ENCODE measurements at places on chromosomes 7 and 10. TPM values are rescaled to one million over a fixed set of nuclear protein-coding genes. Genes with fewer than 3 reads are reported as not detected.

DNA sequence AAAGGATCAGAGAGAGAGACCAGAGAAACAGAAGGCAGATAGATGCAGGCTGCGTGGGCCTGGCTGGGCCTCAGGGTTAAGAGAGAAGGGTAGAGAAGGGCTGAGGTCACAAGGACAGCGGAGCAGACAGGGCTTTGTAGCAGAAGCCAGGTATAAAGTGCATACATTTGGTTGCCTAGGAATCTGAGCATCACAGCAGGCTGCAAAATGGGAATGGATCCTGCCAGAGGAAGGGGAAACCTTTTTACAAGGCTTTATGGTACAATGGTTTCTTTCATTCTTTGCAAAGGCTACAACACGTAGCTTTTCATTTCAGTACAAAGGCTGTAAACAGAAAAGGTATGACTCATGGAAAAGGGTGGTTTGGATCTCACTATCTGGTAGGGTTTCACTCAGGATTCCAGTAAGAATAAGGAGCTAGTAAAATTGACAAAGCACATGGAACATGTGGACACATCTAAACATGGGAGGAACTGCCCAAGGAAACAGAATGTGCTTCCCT is 275.1 kb downstream of the DOCK4 start:
- no peak for DNase-seq
- H3K4me3 ChIP-seq = no peak overlapping the region
- H3K27ac ChIP-seq = peak overlapping the region; percentile 54
- no peaks in the 10 kb centered on the region for H3K27me3 ChIP-seq
- H3K4me1 ChIP-seq = no peaks in the 10 kb centered on the region
- H3K36me3 ChIP-seq = no peaks in the 10 kb centered on the region

- no peak for DNase-seq
- no peak overlapping the region for H3K27ac ChIP-seq
- H3K36me3 ChIP-seq = no peaks in the 10 kb centered on the region
- peaks cover 10% of the 10 kb centered on the region for H3K4me1 ChIP-seq
- peak overlapping the region; percentile 54 for H3K4me3 ChIP-seq
These were observed 37.3 kb downstream of the ZNF777 start for GRCh38 chr7:149423449-149424110.

DNA sequence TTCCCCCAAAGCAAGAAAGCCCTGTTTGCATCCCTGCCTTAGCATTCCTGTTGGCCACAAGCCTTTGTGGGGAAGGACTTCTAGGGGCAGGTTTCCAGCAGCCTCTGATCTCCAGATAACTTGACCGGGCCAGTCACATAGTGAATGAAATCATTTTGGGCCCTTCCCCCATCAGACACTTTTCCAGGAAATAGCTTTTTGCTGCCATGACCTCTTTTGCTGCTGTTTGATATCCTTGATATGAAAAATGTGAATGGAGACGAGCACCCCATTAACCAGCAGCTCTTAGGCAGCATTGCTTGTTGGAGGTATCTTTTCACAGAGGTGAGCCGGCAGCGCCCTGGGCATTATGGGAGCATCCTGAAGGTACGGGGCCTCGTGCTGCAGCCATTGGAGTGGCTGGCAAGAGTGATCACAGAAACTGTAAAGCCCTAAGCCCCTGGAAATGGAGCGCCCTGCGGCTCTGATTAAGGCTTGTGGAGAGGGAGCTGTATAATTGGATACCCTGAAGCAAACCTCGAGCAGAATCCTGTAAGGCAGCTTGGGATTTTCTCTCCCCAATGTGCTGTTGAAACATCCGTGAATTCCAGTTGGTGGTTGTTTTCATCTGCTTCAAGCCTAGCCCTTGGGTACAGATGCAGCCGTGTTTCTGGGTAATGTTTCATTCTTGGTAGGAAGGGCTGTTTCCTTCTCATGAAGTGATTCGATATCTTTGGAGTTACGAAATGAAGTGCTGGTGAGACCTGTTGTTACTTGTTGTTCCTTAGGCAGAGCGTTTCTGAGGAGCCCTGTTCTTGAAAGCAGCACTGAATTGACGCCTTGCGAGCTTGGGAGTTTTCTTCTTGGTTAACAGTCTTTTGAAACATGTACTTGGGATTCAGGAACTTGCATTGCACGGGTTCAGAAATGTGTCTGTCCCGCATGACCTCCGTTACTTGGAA is 179.0 kb downstream of the PTEN start:
- DNase-seq = no peak
- no peaks in the 10 kb centered on the region for H3K36me3 ChIP-seq
- H3K4me1 ChIP-seq = peaks cover 12% of the 10 kb centered on the region
- H3K27ac ChIP-seq = peak overlapping the region; percentile 80
- peak overlapping the region; percentile 12 for H3K4me3 ChIP-seq

RAMP3 gene
- total RNA-seq = 9.7 TPM

DNA sequence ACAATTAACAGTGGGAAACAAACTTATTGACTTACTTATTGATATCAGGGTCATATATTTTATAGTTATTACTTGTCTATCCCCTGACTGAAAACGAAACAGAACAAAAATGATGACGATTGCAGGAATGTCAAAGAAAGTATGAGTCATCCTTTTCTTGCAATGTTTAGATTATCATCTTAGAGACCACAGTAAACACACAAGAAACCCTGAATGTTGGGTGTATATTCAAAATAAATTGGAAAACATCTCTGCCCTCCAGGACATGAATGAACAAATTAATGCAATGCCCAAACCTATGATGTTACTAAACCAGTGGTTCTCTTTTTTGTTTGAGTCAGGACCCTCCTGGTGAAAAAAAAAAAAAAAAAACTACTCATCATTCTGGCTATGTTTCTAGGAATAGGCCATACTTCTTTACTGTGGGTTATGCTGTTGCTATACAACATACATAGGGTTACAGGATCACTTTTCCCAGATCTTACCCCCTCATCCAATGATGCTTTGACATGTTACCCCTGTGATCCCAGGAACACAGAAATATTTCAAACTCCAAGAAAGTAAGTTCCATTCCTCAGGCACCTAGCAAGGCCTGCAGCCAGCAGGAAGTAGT is 623.4 kb upstream of the IGFBP3 start:
- DNase-seq = no peak
- H3K27me3 ChIP-seq = no peaks in the 10 kb centered on the region
- no peak overlapping the region for H3K4me3 ChIP-seq
- no peak overlapping the region for H3K27ac ChIP-seq
- no peaks in the 10 kb centered on the region for H3K36me3 ChIP-seq

GNAT3 gene
- total RNA-seq = not detected

GPRIN2 gene
- 8.2 TPM for total RNA-seq
